ENCODE measurements at places on chromosomes 3 and 15.

DNA sequence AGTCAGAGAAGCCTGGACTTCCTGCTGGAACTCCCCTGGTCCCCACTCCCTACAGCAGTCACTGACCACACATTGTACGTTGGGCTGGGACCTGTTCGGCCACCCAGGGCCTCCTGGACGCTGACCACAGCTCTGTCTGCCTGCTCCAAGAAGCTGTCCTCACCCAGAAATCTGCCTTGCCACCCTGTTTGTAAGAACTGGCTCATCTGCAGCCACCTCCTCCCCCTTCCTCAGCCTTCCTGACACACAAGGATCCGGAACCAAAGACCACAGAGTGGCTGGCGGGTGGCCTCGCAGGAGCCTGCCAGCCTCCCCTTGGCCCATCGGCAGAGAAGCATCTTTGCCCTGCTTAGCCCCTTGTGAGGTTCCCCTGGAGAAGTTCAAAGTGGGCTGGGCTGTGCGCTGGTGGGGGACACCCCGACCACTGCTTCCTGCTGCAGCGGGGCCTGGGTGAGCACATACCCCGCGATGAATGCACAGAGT is 91.9 kb downstream of the PCSK6 start:
- no peak for DNase-seq

GRCh38 chr3:97720417-97720816 is 44.1 kb upstream of the ARL6 start:
- DNase-seq, result no peak

- DNase-seq, result no peak
These were observed 81.4 kb downstream of the PDE8A start for GRCh38 chr15:85063088-85063487.

DNA sequence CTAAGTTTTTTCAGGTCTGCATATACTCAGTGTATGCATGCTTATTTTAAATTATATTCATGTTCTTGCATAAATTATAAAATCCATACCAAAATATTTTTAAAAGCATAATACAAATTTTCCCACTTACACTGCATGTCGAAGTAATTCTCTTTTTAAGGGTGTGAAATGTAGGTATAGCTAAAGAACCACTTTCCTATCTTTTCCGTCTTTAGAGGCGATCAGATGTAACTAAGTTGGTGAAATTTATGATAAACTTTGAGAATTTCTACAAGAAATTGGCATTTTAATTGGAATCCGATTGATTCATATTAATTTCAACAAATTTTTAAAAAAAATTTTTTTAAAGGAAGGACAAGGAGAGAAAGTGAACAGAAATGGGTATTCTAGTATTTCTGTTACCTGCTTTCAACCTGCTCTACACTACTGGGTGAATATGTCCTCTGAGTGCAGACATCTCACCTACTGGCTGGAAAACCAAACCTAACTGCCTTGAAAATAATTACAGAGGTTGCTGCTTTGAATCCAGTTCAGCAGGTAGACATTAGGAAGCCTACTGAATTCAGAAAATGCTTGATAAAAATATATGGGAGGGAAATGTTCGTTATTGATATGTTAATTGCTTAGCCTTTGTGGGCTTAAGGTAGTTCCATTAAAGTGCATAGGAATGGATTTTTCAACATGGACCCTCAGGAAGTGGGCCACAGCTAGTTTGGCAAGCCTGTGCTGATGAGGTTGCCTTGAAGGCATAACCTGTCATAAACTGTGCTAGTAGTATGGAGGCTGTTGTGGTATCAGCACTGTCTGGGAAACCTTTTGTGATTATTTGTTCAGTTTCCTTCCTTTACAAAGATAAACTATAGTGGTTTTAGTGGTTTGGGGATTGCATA is 5.1 kb downstream of the TRIM71 start:
- DNase-seq, result no peak

DNA sequence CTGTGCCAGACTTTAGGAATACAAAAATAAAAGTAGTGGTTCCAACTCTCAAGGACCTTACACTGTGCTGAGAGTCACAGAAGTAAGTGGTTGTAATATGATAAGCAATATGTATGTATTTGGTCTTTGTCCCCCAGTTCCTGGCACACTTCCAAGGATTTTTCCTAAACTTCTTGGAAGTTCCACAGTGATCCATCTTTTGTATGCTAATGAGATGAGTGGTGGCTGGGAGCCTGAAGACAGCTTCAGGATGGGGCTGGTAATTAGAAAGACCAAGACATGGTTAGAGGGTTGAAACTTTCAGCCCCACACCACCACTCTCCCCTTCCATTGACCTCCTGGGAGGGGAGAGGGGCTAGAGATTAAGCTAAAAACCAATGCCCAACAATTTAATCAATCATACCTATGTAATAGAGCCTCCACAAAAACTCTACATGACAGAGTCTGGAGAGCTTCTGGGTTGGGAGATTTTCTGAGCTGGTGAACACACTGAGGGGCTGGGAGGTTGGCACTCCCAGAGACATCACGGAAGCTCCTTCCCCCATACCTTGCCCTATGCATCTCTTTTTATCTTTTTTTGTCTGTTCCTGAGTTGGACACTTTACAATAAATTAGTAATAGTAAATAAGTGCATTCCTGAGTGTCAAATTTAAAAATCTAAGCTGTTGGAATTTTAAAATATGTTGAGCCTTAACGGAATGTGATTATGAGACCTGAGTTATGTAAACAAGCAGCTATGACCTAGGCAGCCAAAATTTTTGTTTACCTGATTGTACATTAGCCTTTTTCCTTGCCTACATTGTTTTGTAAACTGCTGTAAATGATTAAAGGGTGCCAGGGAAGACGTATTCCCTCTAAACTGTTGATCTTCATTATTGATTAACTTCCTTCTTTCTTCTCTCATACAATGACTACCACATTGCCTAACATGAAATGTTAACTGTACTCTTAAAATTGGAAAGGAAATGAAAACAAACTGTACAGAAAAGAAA is 24.3 kb downstream of the CD200R1L start:
- no peak for DNase-seq

- no peak for DNase-seq
These were observed 15.2 kb downstream of the GNAI2 start for GRCh38 chr3:50251220-50251619.

DNA sequence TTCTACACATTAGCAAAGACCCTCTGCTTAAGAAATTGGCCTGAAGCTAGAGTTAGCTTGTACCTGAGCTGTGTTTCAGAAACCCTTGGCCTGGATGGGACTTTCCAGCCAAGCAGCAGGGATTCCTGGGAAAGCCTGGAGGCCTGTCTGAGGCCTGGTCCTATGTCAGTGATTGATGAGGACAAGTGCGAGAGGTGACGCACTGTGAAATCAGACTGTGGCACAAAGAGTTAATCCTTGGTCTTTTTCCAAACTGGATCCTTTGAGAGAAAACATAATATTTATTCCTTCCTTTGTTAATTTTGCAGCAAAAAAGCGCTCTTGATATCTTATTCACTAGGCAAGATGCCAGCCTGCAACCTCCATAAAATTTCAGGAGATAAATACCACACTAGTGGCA is 225.0 kb upstream of the ATP11B start:
- no peak for DNase-seq

DNA sequence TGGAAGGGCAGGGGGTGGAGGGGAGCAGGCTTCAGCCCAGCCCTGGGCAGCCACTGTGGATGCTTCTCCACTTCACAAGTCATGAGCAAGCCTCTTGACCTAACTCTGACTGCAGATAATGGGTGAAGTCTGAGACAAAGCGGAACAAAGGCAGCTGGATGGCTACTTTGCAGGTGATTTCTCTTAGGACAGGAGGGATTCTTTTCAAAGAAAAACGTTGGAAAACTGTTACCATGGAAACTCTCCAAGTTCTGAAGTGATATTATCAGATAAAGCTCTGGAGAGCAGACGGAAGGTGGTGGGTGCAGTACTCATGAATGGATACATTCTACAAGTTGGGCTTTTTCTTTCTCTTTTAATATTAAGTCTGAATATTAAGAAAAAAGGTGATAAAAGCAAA is 254.2 kb upstream of the SLCO3A1 start:
- DNase-seq, result no peak

DNA sequence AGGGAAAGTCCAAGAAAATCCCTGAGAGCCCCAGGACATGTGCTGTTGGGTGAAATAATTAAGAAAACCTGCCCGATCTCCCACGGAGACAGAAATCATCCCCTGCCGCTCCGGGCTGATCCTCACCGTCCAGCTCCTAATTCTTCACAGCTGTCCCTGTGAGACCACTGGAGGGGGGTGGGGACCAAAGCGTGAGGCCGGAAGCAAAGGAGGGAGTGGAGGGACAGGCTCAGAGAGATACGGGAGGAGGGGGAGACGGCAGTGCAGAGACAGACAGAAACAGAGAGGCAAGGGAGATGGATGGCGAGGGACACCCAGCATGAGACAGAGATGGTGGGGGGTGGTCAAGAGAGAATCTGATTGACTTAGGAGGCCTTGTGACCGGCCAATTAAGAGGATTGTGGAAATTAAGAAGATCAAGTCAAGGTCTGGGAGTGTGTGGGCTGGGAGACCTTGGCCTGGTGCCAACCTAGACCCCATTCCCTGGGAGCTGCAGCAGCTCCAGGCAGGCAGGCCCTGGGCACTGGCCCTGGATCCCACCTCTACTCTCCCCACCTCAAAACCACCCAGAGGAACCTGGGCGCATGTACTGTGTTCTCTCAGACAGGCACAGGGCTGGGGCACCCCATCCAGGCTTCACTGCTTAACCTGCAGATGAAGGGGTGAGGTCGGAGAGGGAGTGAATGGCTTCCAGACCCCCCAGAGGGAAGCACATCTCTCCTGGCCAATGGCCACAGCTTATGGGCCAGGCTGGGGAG is 113.2 kb upstream of the ALDH1A3 start:
- peak; percentile 92 for DNase-seq

- no peak for DNase-seq
These were observed 76.4 kb upstream of the SLC4A7 start for GRCh38 chr3:27560484-27561056.

GRCh38 chr3:137906985-137907649 is 102.8 kb upstream of the CLDN18 start:
- DNase-seq, result no peak

DNA sequence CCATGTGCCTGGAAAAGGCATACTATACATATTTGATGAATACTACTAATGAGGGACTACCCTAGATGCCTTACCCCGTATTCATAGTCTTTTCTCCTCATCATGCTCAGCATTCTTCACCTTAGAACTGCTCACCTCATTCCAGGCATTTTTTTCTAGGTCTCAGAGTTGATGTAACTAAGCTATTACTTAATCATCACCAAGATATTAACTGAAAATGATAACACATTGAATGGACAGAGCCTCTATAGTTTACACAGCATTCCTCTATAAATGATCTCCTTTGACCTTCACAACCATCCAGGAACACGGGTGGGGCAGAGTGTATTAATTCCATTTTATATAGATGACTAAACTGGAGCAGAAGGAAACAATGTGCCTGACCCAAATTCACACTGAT is 174.1 kb upstream of the DPH6 start:
- peak; percentile 52 for DNase-seq

DNA sequence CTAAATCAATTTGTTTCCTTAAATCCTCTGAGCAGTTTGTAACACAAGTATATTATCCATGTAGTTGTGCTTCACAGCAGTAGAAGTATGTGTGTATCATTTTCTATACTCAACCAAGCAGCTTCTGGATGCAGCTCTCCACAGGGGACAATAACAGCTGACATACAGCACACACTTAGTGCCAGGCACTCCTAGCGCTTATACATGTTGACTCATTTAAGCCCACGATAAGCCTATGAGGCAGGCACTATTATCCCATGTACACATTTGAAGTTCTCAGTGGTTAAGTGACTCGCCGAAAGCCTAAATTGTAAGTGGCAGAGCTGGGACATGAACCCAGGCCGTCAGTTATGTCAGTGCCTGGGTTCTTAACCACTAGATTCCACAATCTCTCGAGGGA is 20.3 kb upstream of the LPP start:
- peak; percentile 56 for DNase-seq

- no peak for DNase-seq
These were observed 510 bp downstream of the RASL12 start for GRCh38 chr15:65067317-65067644.

GRCh38 chr3:120460862-120461261 is 10.1 kb upstream of the FSTL1 start:
- DNase-seq, result no peak
